ENCODE measurements at places on chromosomes 7 and 10.
A peak's percentile ranks its signal among the peaks of the same experiment; 100 is the strongest.

- DNase-seq: no peak
These were observed 1.3 kb downstream of the ABI1 start for GRCh38 chr10:26859241-26860101.

GRCh38 chr7:107125475-107125874, 43.3 kb upstream of the HBP1 start:
- no peak for DNase-seq

- no peak for DNase-seq
These were observed 367.8 kb upstream of the ZMIZ1 start for GRCh38 chr10:78700816-78701520.

- DNase-seq: no peak
These were observed 36.6 kb downstream of the MICALL2 start for GRCh38 chr7:1422512-1423263.

GRCh38 chr10:34172936-34173533, 642.1 kb downstream of the PARD3 start:
- DNase-seq: no peak

- DNase-seq: no peak
These were observed 53.7 kb downstream of the C1GALT1 start for GRCh38 chr7:7236041-7236440.

DNA sequence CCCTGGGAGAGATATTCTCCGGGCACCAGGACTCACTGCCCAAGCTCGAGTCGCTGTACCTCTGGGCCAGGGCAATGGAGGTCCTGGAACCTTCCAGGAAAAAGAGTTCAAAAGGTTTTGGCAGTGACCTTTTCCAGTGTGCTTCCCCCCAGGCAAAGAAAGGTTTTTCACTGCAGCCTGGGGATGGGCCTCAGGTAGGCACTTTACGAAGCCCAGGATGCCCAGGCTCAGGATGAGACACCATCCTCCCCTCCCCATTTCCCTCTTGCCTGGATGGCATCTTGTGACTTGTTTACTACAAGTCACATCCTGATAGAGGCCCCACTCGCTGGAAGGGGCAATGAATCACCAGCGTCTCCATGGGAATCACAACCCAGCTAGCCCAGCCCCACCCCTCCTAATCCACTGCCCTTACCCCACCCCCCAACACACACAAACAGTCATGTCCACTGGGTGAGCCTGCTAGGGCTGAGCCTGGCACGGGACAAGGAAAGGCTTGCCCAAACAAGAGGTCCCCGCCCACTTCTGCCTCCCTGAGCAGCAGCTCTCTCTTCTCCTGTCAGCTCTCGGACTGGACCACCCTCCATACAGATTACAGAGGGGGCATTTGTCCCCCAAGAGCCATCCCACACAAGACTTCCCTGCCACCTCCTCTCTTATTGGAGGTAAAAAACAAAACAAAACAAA, 93.8 kb upstream of the SMNDC1 start:
- peak; percentile 96 for DNase-seq

- no peak for DNase-seq
These were observed 16.7 kb downstream of the P4HA1 start for GRCh38 chr10:73079779-73080541.

DNA sequence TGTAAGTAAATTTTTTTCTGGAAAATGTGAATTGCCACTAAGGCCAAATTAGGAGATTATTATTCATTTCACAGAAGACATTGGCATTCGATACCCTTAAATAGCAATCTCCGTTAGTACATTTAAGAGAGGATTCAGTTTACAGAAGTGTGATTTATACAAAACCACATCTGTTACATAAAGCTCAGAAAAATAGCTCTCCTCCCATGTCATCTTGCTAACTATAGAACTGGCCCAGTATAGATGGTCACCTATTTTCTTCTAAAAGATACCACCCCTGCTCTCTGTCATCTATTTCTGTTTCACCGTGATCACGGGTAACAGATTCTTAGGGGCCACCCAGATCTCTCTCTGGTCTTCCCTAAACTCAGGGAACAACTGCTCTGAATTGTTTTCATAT, 119.1 kb downstream of the HIP1 start:
- no peak for DNase-seq

DNA sequence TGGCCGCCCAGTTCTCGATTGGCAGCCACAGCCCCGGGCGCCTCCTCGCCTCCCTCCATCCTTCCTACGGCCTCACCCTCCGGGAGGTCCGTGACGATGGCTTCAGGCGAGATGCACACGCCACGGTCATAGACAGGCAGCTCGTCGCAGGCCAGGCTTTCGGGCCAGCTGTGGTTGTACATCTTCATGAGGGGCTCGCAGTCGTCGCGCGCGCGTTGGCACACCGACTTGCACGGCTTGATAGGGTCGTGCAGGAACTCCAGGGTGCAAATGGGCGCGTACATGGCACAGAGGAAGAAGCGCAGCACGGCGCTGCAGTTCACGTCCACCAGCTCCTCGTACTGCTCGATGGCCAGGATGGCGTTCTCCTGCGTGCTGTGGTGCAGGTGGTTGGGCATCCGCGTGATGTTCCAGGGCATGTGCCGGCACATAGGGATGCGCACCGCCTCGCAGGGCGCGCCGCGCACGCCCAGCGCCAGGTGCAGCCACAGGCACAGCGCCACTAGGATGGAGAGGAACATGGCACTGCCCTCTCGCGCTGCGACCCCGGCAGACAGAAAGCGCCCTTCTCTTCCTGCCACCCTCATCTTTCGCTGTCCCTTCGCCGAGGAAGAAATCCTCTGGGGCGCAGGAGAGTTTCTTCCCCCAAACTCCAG, 472 bp downstream of the SFRP4 start:
- DNase-seq: no peak

GRCh38 chr10:62096256-62096933, 172.2 kb downstream of the RTKN2 start:
- no peak for DNase-seq

GRCh38 chr10:78115135-78115853, 81.6 kb downstream of the RPS24 start:
- DNase-seq: no peak

GRCh38 chr10:116590590-116591444, at the start of gene PNLIPRP1:
Gene PNLIPRP1 (plus strand): TSS chr10:116590959. CDS start chr10:116591130, 171 bp downstream.
- DNase-seq: no peak

GRCh38 chr10:13417459-13418126, 69.5 kb upstream of the SEPHS1 start:
- no peak for DNase-seq

DNA sequence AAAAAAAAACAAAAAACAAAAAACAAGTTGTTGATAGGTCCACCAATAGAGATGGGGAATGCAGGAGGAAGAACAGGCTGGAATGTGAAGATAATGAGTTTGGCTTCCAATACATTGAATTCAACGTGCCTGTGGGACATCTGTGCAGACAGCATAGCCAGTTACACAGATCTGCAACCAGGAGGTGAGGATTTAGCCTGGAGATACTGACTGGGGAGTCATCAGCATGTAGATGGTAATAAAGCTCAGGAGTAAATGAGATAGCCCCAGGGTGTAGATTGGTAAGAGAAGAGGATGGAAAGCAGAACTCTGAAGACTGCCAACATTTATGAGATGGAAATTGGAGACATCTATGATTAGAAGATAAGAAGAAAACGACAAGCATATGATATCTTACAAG, 4.7 kb upstream of the TRIM8 start:
- DNase-seq: no peak

DNA sequence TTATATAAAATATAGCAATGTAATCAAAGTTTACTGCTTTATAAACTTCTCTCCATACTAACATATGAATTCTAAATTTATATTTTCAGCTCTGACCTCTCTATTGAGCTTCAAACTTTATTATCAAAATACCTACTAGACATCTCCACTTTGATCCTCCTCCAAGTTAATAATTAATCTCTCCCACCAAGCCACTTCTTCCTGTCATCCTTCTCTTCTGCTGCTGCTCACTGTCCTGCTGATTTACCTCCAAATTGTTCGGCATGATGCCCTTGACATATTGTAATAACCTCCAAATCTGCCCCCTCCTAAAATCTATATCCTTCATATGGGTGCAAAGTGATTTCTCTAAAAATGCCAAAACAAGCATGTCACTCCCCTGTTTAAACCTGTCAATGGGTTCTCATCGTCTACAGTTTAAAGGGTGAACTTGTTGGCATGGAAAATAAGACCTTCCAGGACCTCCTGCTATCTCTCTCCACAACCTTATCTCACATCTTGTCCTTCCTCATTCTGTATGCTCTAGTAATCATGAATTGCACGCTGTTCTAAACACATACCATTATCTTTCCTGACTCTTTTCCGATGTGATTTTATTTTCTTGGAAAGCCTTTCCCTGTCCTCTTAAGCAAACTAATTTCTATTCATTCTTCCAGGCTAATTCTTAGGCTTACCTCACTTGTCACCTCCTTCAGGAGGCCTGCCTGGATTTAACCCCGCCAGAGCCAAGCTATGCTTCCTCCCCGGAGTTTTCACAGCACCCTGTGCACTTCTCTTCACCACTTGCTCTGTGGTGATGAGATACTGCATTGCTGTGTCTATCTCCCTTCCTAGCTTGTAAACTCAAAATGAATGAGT, 52.1 kb upstream of the STK17A start:
- DNase-seq: no peak

- DNase-seq: no peak
These were observed 47.4 kb downstream of the WDR37 start for GRCh38 chr10:1103551-1103950.

- DNase-seq: no peak
These were observed 213.9 kb upstream of the SH2B2 start for GRCh38 chr7:102072636-102073209.

GRCh38 chr7:19900118-19900517, 126.7 kb upstream of the TMEM196 start:
- DNase-seq: no peak

- DNase-seq: no peak
These were observed 53.8 kb downstream of the RGS10 start for GRCh38 chr10:119488675-119489074.

DNA sequence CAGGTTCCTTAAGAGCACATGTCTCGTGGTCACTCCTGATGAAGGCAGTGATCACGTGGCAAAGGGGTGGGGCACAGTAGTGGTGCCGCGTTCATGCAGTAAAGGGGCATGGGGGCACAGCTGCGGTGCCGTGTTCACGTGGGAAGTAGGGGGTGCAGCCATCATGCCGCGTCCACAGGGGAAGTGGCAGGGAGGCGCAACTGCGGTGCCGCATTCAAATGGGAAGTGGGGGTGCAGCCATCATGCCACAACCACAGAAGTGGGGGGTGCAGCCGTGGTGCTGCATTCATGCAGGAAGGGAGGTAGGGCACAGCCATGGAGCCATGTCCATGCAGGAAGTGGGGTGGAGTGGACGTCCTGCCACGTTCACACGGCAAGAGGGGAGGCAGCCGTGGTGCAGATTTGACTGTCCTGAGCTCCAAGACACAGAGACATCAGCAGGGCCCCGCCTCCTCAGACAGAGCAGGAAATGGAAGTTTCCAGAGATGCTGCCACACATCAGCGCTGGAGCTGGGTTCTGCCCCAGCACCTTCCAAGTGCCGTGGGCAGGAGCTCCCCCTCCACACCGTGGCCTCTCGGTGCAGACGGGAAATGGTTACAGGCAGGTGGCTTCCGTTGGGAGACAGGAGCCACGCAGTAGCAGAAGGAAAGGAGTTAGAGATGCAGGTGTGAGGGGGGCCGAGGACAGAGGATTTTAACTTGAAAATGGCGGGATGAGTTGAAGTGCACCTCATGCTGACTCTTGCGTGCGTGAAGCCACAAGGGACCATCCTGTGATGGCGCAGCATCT, 95.0 kb upstream of the DDC start:
- DNase-seq: no peak

GRCh38 chr7:19333706-19334105, 188.5 kb upstream of the FERD3L start:
- DNase-seq: no peak

DNA sequence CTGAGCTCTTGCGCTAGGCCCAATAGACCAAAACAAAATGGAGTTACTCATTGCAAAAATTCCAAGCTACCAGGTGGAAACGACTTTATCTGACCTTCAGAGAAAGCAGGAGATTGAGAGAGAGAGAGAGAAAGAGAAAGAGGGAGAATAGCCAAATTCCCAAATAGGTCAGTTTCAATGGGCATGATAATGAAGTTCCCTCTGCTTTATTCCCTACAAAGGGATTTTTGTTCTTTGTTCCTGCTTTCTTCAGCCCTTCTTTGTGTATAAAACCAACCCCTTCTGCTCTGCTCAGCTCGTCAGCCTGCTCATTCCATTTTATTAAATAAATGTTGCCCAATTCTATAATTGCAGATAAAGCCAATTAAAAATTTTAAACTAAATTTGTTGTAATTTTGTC, 45.0 kb upstream of the GPR37 start:
- DNase-seq: no peak

DNA sequence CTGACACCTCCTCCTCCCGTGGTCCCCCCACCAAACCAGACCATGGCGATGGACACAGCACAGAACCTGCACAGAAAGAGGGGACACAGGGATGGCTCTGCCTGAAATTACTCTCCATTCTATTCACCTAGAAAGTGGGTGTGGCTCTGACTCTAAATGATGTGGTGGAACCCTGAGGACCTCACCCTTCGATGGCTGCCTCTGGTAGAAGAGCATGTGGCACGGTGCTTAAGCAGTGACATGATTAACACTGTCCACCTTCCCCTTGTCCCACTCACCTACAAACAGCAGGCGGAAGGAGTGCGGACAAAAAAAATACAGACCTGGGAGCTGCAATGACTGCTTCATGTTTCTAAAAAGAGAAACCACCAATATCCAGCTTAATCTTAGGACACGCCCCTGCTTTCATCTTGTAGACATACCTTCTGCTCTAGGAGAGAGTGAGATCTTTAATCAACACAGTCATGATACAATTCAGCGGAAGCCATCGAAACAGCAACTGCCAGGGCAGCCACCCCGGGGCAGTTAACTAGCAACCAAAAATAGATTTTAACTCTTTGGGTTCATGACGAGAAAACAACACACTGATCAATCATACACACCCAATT, 11.4 kb downstream of the JCAD start:
- DNase-seq: no peak

- no peak for DNase-seq
These were observed 285.9 kb downstream of the KLF6 start for GRCh38 chr10:3499120-3499519.

DNA sequence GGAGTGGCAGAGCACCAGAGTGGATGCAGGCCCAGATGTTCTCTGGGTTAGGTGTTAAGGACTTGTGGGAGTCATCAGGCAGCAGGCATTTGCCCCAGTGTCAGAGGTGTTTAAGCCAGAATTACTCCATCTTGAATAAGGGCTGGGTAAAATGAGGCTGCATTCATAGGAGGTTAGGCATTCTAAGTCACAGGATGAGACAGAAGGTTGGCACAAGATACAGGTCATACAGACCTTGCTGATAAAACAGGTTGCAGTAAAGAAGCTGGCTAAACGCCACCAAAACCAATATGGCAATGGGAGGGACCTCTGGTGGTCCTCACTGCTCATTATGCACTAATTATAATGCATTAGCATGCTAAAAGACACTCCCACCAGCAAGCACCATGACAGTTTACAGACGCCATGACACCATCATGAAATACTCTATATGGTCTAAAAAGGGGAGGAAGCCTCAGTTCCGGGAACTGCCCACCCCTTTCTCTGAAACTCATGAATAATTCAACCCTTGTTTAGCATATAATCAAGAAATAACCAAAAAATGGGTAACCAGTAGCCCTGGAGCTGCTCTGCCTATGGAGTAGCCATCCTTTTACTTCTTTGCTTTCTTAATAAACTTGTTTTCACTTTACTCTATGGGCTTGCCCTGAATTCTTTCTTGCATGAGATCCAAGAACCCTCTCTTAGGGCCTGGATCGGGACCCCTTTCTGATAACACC, 882 bp upstream of the LRRC61 start:
- DNase-seq: no peak

GRCh38 chr10:77635402-77636227, 2.0 kb downstream of the KCNMA1 start:
- no peak for DNase-seq
